ENCODE measurements at places on chromosomes 4 and X.

- DNase-seq = no peak
Observed at GRCh38 chr4:170741856-170742255, 652.1 kb upstream of the AADAT start.

- no peak for DNase-seq
Observed at GRCh38 chr4:152999346-153000075, 63.4 kb downstream of the FHDC1 start.

DNA sequence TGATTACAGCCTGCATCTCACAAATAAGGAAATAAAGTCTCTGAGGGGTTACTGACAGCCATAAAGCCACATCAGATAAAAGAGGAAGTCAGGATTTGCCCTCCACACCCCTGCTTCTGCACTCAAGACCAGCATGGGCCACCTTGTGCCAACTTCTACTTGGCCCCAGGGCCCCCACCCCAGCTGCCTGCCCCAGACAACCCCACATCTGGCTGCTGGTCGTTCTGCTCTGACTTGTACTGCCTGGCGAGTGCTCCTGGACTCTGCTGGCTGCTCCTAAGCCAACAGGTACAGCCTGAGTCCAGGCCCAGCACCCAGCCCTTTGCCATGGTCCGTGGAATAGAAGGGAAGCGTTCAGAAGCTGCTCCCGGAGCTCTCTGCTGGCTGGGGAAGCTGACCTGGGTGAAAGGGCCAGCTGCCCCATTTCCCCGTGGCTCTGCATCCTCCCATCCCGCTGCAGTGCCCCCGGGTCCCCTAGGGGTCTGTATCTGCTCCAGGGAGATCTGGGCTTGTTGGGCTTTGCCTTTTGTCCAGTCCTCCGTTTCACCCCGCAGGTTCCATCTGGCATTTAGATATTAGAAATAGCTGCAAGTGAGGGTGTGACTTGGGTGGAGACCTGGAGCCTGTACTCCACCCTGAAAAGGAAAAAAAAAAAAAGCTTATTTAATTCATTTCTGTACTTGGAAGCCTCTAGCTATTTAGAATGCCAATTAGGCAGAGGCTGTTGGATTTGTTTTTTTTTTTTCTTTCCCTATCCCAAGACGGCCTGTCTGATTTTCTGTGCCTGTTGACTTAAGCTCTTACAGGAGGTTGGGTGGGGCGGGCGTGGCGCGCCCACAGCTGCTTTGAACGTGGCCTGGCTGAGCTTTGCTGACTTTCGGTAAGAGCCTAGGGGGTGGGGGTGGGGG is 194.7 kb downstream of the PTTG2 start:
- DNase-seq = no peak

GRCh38 chr4:146245850-146246249 is 31.5 kb downstream of the REELD1 start:
- no peak for DNase-seq

GRCh38 chr4:41013746-41014145 is 200.6 kb downstream of the APBB2 start:
- no peak for DNase-seq

DNA sequence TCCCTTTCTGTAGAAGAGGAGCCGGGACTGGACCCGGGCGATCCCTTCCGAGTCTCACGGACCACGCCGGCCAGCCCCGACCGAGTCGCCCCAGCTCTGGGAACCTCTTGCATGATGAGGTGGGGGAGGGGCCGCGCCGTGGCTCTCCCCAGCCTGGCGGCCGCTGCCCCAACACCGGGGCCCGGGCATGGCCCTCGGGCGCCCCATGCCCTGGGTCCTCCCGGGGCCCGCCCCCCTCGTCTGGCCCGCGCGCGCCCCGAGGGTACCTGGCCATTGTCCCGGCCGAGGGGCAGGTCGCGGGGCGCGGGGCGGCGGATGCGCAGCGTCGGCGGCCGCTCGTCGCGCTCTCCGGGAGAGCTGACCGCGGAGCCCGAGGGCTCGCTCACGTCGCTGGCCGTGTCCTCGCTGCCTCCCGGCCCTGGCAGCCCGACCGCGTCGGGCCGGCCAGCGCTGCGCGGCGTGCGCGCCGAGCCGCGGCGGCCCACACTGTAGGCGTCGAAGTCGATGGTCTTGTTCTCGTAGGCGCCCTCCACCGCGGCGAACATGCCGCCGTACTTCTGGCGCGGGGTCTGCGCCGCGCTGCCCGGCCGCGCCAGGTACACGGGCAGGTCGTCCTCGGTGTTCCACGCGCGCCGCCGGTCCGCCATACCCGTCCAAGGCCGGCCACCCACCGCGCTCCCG is 423 bp downstream of the CRMP1 start:
- peak; percentile 35 for DNase-seq

DNA sequence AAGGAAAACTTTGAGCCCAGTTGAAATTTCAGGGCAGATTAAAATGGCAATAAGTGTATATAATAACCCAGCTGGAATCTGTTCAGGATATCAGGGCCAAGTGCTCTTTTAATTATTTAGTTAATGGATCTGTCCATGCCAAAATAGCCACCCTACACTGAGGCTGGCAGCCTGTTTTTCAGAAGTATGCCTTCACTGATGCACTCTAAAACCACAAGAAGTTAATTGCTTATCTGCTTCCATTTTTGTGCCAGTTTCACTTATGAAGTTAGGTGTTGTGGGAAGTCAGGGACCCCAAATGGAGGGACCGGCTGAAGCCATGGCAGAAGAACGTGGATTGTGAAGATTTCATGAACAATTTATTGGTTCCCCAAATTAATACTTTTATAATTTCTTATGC is 960.3 kb downstream of the C4orf33 start:
- DNase-seq = no peak

DNA sequence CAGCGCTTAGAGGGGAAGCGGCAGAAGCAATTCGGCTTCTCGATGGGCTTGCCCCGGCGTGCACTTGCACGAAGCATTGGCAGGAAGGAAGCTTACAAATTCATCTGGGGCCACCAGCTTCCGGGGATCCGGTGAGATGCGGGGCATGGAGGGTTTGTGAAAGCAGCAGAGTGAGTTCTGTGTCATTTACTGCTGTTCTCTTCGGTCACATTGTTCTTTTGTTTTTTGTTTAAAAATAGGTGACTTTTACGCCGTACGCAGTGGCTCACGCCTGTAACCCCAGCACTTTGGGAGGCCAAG is 47.0 kb downstream of the ASMT start:
- no peak for DNase-seq

DNA sequence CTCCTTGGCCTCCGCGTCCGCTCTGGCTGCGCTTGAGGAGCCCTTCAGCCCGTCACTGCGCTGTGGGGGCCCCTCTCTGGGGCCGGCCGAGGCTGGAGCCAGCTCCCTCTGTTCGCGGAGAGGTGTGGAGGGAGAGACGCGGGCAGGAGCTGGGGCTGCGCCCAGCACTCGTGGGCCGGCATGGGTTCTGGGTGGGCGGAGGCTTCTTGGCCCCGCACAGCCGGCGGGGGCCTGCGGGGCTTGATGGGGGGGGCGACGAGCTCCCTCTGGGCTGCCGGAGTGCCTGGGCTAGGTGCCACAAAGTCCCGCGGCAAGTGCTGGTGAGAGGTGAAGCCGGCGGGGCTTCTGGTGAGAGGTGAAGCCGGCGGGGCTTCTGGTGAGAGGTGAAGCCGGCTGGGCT is 61.9 kb downstream of the ANKRD50 start:
- no peak for DNase-seq

- no peak for DNase-seq
Observed at GRCh38 chr4:63458010-63458409, 951.2 kb downstream of the TECRL start.

GRCh38 chr4:151228189-151229119 is 48.5 kb upstream of the PRSS48 start:
- no peak for DNase-seq

GRCh38 chrX:153348421-153348820 is 14.5 kb downstream of the ZNF275 start:
- DNase-seq = no peak

- no peak for DNase-seq
Observed at GRCh38 chr4:155889031-155889793, 14.3 kb upstream of the TDO2 start.

GRCh38 chrX:9656277-9656676 is 109.4 kb downstream of the GPR143 start:
- DNase-seq = no peak

DNA sequence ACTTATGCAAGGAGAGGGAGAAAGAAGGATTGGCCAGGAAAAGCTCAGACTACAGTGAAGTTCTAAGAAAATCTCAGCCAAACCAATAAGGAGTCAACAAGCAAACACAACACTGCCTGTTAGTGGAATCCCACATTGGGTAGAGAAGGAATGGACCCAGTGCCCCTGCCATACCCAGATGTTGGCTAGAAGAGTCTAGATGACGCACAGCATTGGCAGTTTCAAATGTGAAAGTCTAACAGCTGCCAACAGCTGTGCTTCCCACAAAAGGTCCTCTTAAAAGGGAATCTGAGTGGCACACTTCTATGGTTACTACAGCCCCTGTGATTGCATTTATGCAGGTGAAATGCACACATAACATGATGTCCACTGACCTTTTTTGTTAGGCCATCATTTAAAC is 37.2 kb upstream of the CPEB2 start:
- DNase-seq = no peak

DNA sequence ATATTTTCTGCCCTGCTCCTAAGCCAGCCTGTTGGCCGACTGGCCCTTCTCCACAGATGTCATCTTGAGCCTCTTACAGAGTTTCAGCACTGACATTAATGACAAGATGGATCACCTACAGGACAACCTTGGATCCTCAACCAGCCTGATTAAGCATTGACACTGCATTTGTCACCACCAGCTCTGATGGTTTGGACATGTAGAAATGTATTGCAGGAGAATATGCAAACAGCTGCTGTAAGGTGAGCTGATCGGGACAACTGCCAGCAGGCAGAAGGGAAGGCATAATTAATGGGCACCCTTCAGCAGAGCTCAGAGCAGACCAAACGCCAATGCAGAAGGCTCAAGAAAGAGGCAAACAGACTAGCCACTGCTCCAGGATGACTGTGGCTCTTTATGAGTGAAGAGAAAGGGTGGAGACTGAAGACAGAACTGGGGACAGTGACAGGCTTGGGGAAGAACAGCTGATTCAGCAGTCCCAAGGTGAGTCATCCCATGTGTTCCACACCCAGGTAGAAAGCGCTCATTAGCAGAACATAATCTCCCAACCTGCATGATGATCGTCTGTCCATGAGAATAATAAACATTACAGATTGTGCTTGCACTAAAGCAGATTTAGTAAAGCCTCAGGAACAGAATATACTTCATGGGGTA is 6.7 kb downstream of the CORIN start:
- peak; percentile 58 for DNase-seq

Data from NCI-H526 treated with DMSO at 0.1 percent for 48 hours (cell line).